ENCODE measurements at places on chromosomes 3 and 15.

DNA sequence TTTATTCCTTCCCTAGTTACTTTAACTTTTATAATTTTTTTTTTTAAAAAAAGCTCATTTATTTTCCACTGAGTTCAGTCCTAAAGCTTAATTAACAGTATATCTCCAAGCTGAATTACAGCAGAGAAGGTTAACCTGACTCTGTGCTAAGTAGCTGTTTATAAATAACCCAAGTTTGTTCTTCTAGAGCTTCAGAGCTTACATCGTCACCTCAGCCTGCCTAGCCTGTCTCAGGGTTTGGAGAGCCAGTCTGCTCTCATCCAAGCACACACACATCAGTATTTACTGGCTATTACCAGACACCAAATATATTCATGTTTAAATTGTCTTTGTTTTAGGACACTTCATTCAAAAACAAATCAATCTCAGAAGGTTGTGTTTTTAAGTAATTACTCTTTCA is 154.9 kb downstream of the CDIN1 start:
- DNase-seq, result no peak

DNA sequence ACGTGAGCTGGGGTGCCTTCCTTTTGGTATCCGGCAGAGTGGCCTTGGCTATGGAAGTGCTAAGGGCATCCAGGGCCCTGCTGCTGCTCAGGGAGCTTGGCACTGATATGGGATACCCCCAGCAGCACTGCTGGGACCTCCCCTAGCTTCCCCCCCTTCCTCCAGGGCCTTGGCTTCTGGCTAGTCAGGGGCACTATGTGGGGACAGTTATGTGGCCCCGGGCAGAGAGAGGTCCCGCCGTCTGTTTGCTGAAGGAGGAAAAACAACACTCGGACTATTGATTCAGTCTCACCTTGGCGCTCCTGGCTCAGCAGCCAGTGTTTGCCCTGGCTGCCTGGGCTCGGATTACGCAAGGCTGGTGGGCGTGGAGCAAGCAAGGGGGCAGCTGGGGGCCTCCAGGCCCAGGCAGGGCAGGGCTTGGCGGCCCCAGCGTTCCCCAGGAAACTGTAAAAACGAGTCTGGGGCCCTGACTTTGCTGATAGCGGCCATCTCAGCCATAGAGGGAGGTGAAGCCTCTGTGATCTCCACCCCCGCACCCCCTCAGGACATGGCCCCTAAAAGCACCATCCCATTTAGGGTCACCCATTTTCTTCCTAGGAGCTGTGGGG is 5.7 kb downstream of the FURIN start:
- no peak for DNase-seq

DNA sequence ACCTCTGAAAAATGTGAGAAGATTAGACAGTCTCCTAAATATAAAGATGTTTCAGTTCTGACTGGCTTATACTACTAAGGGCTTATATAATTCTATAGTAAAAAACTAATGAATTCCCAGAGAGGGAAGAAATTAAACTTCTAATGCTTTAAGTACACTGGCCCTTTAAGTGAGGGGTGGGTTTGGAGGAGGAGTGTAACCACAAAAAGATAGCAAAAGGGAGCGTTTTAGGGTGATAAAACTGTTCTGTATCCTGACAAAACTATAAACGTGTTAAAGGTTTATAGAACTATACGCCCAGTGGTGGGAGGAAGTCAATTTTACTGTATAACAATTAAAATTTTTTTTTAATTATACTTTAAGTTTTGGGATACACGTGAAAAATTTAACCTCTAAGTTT is 45.8 kb downstream of the CEP152 start:
- DNase-seq, result no peak

DNA sequence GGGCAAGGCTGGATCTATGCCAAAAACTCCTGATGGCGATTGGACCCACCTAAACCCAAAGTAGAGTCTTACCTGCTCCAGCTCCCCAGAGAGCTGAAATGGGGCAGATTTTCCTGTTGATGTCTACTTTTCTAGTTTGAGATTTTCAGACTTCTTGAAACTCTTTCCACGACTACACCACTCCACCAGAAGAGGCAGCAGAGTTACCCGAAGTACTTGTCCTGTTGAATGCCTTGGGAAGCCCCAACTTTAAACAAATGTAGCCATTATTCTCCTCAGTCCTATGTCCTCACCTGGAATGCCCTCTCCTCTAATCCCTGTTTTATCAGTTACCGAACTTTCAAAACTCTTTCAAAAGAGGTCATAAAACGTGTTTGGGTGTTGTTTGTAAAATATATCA is 843.8 kb downstream of the VGLL3 start:
- no peak for DNase-seq

GRCh38 chr3:45011756-45012508 is 14.2 kb upstream of the CLEC3B start:
- DNase-seq, result no peak

Measured in NCI-H1048 (cell line).